ENCODE measurements at places on chromosomes 12 and 14.

DNA sequence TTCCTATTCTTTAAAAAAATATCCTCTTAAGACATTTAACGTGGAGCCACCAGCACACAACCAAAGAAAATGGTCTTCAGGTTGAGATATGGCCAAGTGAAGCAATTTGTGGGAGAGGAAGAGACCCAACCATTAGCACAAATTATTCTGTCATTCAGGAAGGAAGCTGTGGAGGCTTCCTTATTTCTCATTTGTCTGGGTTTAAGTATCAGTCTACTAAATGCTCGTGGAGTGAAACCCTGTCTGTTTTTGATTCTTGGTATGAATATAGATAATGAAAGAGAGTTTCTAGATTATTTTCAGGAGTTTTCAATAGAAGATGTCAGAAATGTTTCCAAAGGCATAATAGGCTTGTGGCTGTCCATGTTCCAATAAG is 125.1 kb downstream of the GPR65 start:
- DNase-seq = no peak

DNA sequence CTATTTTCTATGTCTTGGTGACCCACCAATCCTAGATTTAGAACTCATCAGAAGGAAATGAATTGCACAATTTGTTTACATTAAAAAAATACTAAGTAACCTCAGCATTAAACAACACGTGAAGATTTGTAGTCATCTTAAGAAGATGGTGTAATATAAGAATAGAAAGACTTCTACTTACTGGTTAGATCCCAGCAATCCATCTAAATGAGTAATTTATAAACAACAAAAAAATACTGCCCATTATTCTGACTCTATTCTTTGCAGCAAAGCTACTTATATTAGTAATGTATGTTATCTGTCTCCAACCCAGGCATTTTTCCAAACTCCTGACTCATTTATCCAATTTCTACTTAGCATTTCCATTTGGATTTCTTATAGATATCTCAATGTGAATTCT is 67.8 kb downstream of the CD163L1 start:
- no peak for DNase-seq

DNA sequence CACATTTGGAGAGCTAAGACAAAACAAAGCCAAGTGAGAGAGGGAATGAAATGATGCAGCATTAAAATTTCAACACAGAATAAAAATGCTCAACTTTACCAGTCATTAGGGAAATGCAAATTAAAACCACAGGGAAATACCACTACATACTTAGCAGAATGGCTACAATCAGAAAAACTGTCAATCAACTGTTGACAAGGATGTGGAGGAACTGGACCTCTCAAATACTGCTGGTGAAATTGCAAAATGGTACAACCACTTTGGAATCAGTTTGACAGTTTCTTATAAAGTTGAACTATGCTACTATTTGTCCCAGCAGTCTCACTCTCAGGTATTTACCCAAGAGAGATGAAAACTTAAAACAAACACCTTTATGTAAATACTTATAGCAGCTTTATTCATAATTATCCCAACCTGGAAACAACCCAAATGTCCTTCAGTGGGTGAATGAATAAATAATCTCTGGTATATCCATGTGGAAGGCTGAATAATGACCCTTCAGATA is 43.8 kb upstream of the KTN1 start:
- DNase-seq = no peak

DNA sequence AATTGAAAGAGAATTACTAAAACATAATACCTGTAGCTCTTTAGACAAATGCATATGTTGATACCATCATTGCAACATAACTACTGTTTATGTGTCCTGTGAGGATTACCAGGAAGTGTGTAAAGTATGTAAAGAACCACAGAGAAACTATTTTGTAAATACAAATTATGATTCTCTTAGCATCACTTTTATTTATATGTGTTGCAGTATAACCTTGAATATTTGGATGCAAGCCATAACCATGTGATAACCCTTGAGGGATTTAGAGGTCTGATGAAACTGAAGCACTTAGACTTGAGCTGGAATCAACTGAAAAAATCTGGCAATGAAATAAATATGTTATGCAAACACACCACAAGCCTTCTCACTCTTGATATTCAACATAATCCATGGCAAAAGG is 77.5 kb downstream of the LRRC9 start:
- no peak for DNase-seq

GRCh38 chr12:91356405-91356804 is 173.8 kb upstream of the DCN start:
- no peak for DNase-seq

DNA sequence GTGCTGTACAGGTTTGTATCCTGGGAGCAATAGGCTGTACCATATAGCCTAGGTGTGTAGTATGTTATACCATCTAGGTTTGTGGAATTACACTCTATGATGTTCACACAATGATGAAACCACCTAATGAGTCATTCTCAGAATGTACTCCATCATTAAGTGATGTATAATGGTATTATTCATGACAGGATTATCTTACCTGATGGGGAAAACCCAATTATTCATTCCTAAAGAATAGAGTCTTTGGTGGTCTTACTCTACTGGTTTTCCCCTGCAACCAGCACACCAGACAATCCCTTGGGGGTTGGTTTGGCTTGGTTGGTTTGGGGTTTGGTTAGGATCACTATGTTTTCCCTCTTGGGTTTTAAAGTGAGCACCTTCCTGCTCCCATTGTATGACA is 12.6 kb upstream of the OR10P1 start:
- no peak for DNase-seq

- no peak for DNase-seq
Observed at GRCh38 chr12:26874501-26875296, 41.7 kb upstream of the ITPR2 start.

- DNase-seq = no peak
Observed at GRCh38 chr14:94364037-94364436, 24.4 kb downstream of the SERPINA1 start.

DNA sequence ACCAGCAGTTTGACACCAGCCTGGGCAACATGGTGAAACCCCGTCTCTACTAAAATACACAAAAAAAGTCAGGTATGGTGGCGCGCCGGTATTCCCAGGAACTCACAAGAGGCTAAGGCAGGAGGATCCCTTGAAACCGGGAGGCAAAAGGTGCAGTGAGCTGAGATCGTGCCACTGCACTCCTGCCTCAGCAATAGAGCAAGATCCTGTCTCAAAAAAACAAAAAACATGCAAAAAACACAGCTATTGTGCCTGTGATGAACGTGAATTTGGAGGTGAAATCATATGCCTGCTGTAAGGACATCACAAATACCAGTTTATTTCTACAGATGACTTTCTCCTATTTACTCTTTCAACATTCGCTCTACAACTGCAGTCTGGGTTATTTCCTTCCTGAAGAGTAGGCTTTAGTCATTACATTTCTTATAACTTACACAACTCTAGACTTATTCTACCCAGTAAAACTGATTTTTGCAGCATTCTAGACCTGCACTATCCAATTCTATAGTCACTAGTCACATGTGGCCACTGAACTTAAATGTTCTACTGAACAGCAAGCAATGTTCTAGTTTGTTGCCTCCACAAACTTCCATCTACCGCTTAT is 48.3 kb downstream of the HNRNPC start:
- no peak for DNase-seq

GRCh38 chr14:24712909-24713308 is 78.9 kb upstream of the GZMB start:
- DNase-seq = no peak

GRCh38 chr14:92902726-92903125 is 20.2 kb upstream of the CHGA start:
- no peak for DNase-seq

GRCh38 chr12:88510843-88511242 is 69.4 kb downstream of the KITLG start:
- DNase-seq = no peak

GRCh38 chr12:76018111-76018510 is 13.5 kb downstream of the PHLDA1 start:
- no peak for DNase-seq

- DNase-seq = no peak
Observed at GRCh38 chr12:74896186-74896585, 313.5 kb downstream of the KCNC2 start.

- DNase-seq = no peak
Observed at GRCh38 chr12:40016980-40017379, 88.9 kb downstream of the SLC2A13 start.

GRCh38 chr12:28535216-28535615 is 345.0 kb downstream of the CCDC91 start:
- DNase-seq = no peak

DNA sequence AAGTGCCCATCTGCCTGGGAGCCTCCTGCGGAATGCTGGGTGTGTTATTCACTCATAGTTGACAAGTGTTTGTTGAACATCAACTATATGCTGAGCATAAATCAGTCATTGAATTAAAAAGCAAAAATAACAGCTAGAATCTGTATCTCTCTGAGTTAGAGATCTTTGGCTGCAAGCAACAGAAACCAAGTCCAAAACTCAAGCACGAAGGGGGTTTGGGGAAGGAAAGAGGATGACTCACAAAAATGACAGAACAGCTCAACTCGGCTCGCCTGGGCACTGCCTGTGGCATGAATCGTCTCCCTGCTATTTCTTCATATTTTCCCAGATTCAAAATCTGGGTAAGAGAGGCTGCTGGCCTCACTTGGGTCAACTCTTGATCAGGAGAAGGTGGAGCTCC is 72.6 kb upstream of the NCOR2 start:
- no peak for DNase-seq
